HCEC 1CT (cell line): ENCODE measurements at places on chromosomes 5 and 9.

- DNase-seq: no peak
These were observed 54.5 kb downstream of the PRR16 start for GRCh38 chr5:120518581-120518980.

DNA sequence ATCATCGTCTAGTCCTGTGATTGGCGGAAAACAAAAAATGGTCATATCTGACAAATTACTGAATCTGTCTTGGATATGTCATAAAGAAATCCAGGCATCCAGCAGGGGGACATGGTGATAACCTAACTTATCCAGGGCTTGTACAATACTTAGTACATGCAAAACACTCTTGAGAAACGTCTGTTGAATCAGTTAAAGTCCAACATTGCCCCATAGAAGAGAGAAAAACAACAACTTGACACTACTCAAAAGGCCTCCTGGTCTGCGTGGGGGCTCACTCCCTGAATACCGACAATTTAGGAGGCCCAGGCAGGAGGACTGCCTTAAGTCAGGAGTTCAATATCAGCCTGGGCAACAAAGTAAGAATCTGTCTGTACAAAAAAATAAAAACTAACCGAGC, 217.5 kb downstream of the DCP2 start:
- DNase-seq: no peak

DNA sequence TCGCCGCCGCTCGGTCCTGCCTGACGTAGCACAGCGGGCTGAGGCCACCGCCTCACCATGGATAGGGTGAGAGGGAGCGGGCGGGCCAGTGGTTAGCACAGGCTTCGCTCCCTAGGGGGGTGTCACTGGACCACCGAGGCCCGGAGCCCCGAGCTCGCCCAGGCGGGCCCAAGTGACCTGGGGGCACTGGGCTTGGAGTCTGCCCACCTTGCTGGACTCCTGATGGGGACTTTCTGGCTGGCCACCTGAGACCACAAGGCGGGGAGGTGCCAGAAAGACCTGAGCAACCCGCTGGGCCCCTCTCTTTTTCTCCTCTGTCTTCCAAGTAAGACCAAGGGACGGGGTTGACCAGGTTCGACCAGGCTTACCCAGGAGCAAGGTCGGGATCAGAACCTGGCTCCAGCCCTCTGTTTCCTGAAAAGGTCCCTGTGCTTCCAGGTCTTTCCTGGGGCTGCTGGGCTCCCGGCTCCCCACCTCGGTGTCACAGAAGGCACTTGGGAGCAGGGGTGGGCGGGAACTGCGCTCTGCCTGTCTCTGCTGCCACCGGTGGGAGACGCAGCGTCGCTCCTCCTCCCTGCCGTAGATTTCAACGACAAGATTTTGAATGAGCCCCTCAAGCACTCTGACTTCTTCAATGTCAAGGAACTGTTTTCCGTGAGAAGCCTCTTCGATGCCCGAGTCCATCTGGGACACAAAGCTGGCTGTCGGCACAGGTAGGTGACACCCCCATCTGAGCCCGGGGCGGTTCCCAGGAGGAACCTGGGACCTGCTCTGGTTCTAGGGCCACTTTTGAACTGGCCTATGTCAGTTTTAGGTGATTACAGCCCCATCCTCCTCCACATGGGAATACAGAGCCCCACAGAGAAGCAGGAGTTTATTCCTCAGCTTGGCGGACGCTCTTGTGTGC, 1.0 kb downstream of the MRPS2 start:
- DNase-seq: no peak

DNA sequence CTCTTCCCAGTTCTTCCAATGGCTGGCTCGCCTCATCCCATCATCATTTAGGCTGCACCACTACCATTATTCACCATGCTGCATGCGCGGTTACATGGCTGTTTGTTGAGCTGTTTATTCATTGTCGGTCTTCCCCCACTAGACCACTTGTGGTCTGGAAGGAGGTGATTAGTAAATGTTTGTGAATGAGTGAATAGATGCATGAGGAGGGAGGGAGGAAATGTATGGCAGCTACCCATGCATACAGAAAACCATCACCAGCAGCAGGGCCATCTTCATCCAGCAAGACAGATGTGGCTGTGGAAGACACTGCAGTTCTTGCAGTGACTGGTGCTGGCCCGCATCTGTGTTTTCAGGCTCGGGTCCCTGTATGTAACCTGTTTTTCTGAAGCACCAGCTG, 113.3 kb upstream of the SAP30L start:
- no peak for DNase-seq

DNA sequence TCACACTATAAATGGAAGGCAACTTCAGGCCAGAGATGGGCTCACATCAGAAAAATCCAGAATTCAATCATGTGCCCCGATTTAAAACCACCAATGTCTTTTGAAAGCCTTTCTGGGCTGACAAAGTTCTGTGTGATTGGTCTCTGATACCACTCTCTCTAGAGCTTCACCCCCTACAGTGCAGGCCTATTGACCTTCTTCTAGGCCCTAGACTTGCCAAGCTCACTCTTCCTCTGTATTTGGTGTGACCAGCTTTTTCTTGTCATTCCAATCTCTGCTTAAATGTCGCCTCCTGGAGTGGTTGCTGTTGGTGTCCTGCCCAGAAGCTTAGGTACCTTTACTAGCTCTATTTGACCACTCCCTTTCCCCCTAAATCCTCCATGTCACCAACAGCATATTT, 78.7 kb downstream of the GCNT4 start:
- no peak for DNase-seq
